ENCODE measurements at places on chromosomes 13 and 19.

DNA sequence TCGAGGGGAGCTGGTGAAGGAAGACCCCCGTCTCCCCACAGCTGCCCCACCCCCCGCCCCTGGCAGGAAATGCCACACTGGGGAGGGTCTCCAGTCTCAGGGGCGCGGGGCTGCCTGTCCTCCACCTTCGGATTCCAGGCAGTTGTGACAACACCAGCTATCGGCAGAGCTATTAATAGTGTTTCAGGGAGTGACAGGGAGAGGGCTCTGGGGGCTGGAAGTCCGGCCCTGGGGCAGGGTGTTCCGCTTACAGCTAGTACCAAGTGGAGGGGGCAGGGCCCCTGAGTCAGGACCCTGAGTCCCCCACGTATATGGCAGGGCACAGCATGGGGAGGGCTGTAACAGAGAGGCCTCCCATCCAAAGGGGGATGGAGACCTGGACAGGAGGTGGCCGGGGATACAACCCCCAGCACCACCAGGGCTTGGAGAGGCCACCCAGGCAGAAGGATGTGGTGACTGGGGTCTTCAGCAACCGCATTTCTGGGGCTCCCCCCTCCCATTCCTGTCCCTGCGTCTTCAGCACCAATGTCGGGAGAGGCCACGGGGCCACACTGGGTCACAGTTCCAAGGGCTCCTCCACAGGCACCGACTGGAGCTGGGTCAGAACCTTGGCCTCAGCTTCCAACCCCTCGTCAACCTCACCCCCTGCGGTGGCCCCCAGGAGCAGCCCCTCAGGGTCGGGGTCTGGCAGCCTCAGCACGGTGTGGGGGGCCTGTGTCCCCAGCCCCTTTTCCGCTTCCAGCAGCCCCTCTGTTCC is 3.9 kb downstream of the SIX5 start:
- no peak for DNase-seq

DNA sequence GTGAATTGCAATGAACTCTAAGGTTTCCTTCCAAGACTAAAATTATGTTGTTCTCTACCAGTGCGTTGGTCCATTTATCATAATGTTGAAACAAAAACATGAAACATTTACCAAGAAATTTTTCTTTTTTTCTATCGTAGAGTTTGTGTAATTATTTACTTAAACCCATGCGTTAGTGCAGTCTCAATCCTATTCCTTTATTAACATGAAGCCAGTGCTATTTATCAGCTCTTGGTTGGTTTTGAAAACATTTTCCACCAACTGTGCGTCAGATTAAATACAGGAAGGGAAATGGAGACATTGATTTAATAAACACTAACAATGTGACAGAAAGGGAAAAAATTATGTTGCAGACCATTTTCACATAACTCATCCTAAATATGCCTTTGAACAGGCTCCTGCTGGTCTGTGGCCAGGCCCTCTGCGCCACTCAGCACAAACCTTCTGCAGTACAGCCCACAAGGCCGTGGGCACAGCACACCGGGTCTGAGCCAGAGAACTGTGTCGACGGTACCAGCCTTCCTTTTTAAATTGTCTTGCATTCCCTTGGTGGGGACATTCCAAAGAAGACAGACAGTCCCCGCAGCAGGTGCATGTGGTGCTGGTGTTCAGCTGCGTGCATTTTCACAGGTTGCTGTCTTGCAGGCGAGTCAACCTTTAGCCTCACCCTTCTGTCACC is 135.8 kb downstream of the SHISA2 start:
- DNase-seq = no peak

DNA sequence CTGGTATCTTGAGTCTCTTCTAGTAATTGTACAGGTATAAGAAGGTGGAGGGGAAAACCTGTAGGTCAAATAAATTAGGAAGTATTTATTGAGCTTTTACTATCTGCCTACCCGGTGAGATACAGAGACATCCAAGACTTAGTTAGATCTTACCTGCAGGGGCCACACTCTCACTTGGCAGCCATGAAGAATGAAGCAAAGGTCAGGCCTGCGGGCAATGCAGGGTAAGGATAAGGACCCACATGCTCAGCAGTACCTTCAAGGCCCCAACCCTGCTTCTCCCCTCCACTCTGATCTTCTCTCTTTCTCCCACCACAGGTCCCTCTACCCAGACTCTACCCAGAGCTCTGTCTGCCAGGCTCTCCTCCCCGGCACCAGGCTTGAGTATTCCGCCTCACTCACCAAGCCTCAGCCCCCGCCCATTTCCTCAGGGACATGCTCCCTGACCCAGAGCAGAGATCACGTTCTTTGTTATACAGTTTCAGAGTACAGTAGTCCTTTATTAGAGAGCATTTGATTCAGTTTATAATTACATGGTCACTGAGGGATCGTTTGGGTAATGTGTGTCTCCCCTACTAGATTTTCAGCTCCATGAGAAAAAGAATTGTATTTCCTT is 18.9 kb upstream of the CLDN10 start:
- DNase-seq = no peak

- DNase-seq = no peak
Measured at GRCh38 chr19:18484992-18485391, 36.9 kb downstream of the ELL start.

DNA sequence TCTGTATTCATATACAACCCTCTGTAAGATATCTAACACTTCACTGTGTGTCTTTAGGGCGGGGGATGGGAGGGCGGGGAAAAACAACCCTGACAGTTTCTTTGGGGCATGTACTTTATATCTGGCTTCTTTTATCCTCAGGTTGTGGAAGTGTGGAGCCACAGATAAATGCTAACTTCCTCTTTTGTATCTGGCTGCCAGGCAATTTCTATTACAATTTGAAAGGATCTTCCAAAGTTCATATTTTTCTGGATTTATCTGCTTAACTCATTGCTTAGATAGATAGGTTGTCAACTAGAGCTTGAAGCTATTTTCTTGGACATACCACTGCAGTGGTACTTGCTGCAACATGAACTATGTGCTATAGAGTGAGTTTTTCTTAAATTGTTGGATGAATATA is 393.0 kb downstream of the LMO7 start:
- no peak for DNase-seq

DNA sequence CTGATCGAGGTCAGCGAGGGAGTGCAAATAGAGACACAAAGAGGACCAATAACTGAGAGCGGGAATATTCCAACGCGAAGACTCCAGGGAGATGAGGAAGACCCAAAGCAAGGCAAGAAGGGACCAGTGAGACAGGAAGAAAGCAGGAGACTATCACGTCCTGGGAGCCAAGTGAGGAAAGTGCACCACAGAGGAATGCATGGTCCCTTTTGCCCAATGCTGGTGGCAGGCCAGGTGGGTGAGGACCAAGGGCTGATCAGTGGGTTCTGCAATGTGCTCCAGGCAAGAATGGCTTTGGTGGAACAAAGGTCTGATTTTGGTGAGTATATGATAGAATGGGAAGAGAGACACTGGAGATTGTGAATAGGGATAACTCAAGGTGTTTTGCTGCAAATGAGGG is 25.4 kb downstream of the CHST8 start:
- no peak for DNase-seq

DNA sequence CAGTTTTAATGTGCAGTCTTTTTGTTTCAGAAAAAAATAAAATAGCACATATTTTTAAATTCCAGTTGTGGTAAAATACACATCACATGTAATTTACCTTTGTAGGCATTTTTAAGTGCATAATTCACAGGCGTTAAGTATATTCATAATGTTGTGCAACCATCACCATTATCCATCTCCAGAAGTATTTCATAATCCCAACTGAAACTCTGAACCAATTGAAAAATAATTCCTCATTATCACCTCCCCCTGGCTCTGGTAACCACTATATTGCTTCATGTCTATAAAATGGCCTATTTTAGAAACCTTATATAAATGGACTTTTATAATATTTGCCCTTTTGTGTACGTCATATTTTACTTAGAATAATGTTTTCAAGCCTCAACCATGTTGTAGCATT is 756.5 kb upstream of the KLHL1 start:
- no peak for DNase-seq

GRCh38 chr13:43167731-43168130 is 144.3 kb downstream of the DNAJC15 start:
- DNase-seq = no peak

- DNase-seq = no peak
Measured at GRCh38 chr13:108859197-108860012, 230.0 kb downstream of the MYO16 start.

- DNase-seq = peak; percentile 90
Measured at GRCh38 chr19:13833330-13834243, 38.3 kb downstream of the ZSWIM4 start.

GRCh38 chr13:63457186-63457585 is 2041.5 kb upstream of the PCDH20 start:
- DNase-seq = no peak

- no peak for DNase-seq
Measured at GRCh38 chr19:16135430-16136127, 7.9 kb upstream of the HSH2D start.

GRCh38 chr13:82867284-82867683 is 1015.0 kb downstream of the SLITRK1 start:
- no peak for DNase-seq

DNA sequence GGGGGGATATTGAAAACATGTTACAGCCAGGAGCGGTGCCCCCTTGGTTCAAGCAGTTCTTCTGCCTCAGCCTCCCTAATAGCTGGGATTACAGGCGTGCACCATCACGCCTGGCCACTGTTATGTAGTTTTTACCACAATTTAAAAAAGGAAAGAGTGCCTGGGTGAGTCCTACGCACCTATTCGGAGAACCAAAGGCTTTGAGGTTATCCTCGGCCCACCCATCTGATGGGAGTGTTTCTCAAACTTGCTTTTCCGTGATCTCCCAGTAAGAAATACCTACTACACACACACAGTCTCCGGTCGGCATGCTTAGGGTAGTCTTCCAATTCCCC is 4.2 kb upstream of the GP6 start:
- DNase-seq = no peak

DNA sequence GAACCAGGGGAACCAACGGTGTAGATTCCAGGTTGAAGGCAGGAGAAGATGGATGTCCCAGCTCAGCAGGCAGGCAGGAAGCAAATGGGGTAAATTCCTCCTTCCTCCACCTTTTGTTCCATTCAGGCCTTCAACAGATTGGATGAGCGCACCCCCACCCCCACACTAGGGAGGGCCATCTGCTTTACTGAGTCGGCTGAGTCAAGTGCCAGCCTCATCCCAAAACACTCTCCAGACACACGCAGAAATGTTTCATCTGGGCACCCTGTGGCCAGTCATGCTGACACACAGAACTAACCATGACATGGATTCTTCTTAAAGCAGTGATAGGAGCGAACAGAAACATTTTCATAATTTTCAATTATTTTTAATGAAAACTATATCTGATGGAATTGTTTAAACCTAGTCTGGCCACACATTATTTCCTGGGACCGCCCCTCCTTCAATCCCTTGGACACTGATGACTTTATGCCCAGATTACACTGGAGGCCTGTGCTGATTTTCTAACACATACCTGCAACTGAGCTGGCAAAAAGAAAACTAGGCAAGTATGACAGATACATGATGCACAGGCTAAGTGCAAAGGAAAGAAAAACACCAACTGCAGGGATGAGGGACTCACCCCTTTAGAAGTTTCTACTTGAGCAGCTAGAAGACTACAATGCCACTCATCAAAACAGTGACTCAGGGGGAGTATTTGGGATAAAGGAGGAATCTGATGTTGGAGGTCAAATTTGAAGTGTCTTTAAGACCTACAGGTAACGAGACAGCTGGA is 154.2 kb downstream of the TNFRSF19 start:
- no peak for DNase-seq

DNA sequence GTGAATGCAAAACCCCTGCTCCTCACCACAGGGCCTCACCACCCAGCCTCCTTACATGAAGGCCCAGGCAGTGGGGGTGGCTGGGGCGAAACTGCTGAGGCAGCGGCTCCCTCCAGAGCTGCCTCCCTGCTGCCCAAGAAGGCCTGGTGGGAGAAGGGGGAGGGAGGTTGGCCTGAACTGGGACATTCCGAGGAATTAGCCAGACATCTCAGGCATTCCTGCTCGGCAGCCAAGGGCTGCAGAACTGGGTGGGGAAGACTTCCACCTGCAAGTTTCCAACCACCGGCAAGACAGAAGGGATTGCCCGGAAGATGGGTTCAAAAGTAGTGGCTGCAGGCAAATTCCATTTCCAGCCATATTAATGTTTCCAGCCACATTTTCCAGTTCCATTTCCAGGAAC is 2.3 kb upstream of the PSPN start:
- DNase-seq = no peak

DNA sequence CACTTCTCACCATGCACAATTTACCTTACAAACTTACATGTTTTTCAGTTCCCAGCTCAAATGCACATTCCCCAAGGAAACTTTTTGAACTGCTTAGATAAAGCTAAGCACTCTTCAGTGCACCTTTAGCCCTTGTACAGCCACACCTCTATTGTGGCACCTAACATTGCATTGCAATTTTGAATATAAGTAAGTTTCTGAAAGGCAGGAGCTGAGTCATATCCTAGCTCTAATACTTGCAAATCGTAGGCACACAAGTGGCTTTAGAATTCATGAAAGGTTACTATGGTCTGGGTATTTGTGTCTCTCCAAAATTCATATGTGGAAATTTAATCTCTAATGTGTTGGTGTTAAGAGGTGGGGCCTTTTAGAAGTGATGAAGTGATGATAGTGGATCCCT is 4.9 kb upstream of the ESD start:
- no peak for DNase-seq

DNA sequence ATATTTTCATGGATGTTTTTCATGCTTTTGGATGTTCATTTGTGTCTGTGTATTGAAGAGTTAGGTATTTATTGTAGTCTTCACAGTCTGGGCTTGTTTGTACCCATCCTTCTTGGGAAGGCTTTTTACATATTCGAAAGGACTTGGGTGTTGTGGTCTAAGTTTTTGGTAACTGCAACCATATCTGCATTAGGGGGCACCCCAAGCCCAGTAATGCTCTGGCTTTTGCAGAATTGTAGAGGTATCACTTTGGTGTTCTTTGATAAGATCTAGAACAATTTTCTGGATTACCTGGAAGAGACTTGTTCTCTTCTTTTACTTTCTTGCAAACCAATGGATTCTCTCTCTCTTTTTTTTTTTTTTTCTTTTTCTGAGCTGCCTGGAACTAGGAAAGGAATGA is 581.3 kb downstream of the DACH1 start:
- no peak for DNase-seq

- DNase-seq = no peak
Measured at GRCh38 chr13:50793026-50793425, 50.5 kb downstream of the DLEU7 start.

DNA sequence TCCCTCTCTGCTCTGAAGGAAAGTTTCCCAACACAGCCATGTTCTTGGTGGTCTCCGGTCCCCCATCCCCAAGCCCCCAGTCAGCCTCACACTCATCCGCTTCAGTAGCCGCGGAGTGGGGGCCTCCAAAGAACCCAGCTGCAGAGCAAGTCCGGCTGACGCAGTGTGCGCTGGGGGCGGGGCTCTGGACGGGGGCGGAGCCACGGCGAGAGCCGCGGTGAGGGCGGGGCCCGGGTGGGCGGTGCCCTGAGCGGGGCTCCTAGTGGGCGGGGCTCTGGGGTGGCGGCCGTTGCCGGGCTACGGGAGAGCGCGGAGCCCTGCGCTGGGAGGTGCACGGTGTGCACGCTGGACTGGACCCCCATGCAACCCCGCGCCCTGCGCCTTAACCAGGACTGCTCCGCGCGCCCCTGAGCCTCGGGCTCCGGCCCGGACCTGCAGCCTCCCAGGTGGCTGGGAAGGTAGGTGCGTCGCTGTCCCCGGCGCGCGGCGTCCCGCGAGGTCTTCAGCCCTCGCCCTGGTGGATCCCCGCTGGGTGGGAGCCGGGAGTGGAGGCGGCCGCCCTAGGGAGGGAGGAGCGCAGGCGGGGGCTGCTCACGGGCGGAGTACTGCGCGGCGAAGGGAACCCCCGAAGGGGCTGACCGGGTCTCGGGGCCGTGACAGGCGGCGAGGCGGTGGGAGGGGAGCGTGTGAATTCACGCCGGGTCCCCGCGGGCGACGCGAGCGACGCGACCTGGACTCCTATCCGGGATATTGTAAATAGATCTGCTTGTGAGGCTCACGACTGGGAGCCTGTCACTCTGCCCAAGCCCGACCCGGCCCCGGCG is 9.1 kb downstream of the TNFRSF19 start:
- DNase-seq = peak; percentile 86

Data from stimulated activated naive CD4-positive, alpha-beta T cell treated with Interleukin-2 at 50 U/mL for 16 hours (primary cell).